ENCODE measurements at places on chromosomes 2 and 18.

- DNase-seq = no peak
Measured at GRCh38 chr2:171652416-171652785, 34.9 kb upstream of the DYNC1I2 start.

DNA sequence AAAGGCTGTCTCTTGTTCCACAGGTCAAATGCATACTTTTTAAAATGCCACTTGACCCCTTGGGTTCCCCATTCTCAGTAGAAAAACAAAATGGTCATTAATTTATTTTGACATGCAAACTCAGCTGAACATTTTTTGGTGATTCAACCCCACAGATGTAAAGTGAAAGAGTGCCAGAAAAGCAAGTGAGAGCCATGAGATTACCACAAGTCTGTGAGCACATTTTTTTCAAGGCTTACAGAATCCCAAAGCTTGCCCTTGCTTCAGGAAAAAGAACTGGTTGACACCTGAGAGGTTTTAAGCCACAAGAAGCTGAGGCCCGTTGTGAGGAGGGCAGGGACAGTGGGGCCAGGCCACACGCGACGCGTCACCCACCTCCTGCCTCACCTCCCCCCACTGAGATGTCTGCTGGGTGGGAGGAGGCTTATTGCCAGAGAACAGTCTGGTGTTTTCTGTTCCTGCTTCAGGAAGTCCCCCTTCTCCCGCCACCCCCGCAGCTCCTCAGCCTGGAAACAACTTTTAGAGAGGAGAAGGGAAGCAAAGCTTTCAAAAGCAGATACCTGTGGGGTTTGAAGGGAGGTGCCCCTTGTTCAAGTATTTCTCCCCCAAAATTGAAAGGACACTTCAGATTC, 70.4 kb upstream of the CYP1B1 start:
- no peak for DNase-seq

GRCh38 chr18:55997151-55997561, 409.2 kb upstream of the TCF4 start:
- no peak for DNase-seq

DNA sequence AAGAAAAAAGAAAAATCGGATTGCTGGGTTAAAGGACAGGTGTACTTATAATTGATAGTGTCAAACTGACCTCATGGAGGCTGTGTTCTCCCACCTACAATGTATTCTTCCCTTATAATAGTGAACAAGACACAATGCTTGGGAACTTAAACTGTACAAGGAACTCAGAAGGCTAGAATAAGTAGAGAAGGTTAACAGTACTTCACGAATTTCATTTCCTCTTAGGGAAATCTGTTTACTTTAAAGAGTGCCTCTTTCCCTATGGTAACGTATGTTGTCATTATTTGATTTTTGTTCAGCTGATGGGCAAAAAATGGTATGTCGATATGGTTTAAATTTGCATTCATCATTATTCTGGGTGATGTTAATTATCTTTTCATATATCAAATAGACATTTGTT, 9.2 kb upstream of the HK2 start:
- no peak for DNase-seq

DNA sequence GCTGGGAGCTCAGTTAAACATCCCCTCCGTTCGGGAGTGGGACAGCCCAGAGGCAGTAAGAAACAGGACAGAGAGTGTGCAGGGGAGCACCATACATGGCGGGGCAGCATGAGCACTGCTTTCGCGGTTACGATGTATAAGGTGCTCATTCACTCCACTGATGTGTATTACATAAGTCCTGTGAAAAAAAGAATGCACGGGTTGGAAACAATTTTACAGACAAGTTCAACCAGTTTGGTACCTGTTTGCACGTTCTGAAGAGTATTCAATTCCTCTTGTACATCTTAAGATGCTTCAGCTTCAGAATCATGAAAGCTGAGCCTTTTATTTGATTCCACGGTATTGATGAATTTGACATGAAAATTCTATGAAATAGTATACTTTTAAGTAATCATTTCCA, 97.8 kb upstream of the NETO1 start:
- no peak for DNase-seq

DNA sequence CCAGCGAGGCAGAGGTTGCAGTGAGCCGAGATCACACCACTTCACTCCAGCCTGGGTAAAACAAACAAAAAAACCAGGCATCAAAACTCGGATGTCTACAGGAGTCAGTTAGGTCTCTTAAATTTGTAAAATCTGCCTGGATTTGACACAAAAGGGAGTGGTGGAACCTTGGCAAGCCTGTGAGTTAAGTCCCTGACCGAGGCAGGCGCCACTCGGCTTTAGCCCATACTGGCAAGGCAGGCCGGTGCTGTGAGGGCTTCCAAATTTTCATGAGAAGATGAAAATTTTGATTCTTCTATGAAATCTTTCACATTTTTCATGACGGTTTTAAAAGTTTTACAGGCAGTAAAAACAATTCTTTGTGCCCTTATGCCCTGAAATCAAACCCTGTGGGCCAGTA, 165.8 kb downstream of the FMNL2 start:
- no peak for DNase-seq

DNA sequence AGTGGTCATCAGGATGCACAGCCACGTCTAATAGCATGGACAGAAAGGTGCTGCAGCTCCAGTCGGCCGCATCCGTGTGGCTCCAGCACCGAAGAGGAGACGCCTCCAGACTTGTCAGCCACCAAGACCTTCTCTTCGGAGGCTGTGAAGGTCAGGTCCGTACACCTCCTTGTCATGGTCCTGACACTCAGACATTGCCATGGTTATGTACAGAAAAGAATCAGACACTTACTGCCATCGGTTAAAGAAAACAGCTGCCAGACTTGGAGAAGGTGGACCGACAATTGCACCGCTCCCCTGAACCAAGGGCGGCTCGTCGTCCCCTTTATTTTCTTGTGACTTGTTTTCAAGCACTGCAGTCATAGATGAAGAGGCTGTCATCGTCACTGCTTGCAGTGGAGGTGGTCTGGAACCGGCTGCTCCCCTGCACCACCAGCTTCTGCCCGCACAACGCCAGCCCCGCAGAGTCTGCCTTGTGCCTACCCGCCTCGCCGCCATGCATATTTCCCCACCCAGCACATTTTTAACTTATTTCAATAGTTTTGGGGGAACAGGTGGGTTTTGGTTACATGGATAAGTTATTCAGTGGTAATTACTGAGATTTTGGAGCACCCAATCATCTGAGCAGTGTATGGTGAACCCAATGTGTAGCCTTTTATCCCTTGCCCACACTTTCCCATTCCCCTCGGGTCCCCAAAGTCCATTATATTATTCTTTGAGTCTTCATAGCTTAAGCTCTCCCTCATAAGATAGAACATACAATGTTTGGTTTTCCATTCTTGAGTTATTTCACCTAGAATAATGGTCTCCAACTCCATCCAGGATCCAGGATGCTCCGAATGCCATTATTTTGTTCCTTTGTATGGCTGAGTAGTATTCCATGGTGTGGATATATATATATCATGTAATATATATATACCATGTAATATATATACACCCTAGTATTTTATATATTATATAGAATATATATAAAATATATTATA, 18.1 kb downstream of the FBXO48 start:
- no peak for DNase-seq

DNA sequence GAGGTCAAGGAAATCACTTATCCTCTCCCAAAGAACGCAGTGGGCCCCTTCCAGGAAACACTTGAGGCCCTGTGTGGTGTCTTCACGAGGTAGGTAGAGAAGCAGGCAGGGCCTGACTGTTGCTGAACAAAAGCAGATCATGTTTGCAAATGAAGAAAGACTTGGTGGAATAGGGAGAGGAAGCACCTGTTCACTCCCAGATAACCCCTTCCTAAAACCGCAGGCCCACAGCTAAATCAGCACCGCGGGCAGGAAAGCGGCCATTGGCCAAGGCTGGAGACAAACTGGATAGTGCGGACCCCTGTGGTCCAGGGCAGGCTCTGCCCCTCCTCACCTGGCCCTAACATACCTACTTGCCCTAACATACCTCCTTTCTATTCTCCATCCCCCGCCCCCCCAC, 64.9 kb upstream of the KLHL29 start:
- no peak for DNase-seq

DNA sequence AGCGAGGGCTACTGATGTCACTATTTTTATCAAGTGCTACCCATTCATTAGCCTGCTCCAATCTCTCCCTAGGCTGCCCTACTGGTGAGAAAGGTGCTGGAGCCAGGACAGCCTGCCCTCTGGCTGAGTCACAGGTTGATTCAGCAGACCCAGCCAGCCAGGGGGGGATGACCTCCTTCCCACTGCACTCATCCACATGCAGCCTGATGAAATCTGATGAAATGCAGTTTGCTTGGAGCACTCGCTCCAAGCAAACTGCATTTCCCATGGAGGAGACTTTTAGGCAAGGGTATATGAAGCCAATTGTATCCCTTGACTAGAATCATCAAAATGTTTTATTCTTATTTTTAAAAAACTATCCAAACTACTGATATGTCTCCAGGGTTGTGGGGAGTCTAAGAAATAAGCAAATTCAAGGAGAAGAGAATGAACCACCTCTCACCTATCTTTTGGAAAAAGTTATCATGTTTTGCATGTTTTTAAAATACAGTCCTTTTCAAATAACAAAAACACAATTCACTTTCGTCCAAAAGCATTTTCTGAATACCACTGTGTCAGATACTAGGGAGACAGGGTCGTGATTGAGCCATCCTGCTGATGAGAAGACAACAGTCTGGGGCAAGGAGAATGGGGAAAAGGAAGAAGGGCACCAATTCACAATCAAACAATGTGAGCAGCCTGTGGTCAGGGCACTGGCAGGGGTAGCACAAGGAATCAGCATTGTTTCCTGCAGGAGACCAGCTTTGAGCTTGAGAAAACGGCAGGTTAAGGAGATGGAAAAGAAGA, 128.3 kb downstream of the AFF3 start:
- no peak for DNase-seq

DNA sequence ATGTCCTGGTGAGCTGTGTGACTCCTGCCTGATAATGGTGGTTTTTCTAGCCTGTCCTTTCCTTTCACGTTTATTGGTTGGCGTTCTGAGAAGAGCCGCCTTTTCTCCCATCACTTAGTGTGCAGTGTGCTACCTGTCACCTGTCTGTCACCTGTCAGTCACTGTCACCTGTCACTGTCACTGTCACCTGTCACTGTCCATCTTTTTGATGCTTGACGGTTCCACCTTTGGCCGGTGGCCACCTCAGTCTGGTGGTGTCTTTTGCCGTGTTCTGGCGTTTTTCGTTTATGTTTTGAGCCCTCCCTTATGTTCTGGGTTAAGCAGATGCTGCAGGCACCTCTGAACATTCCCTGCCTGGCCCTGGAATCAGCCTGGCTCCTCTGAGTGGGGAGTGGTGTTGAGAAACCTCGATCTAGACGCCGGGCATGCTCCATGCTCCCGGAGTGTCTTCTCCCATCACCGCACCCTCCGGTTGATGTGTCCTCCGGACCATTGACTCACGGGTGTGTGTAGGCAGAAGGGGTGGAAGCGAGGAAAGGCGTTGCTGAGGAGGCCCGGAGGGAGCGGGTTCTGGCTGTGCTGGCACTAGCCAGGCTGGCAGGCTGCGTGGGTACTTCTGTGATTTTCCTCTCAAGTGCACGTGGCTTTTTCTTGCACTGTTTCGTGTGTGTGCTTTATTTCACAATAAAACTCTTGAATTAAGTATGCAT, 20.7 kb downstream of the DTYMK start:
- no peak for DNase-seq

GRCh38 chr2:171347591-171348032, 86.2 kb downstream of the METTL8 start:
- no peak for DNase-seq

GRCh38 chr18:79786786-79787526, 10.8 kb upstream of the KCNG2 start:
- no peak for DNase-seq

DNA sequence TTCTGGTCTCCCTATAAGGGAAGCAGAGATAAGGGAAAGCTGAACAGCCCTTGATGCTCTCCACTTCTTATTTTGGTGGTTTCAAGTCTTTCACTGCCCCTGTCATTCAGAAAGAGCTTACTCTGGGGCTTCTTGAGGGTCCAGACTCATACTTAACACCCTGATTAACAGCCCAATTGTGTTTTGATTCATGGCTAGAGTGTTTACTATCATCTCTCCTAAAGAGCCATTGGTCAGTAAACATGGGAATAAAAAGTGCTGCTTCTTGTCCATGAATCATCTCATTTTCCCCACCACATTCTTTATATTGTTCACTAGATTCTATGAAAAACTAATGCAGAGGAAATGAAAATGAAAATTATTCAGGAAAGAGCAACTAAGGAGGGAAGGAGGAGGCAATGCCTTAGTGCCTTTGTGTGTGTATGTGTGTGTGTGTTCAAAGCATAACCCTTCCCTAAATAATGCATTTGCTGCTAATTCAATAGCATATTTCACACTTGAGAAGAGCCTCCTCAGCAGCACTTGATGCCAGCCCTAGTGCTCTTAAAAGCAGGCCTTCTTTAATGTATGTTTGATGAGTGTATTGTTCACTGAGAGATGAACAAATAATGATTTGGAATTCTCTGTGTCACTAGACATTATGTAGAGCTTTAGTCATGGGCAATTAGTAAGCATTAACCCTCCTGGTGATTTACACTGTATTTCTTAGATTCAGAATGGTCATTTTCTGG, 63.5 kb downstream of the DCC start:
- DNase-seq = no peak

DNA sequence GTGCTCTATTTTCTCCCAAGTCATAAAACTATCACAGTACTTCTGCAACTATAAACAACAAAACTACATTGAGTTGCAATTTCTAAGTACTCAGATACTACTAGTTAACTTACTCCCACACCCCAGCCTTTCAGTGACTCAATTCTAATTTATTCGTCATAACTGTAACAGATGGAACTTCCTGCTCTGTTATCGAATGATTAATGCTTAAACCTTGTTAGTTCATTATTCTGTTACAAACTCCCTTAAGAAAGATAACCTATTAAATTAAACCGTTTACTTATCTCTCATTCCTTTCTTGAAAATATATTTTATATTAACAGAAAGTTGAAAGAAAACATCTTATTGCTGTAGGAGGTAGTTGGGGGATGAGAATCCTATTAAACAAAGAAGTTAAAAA, 17.0 kb downstream of the TNFAIP6 start:
- DNase-seq = no peak

DNA sequence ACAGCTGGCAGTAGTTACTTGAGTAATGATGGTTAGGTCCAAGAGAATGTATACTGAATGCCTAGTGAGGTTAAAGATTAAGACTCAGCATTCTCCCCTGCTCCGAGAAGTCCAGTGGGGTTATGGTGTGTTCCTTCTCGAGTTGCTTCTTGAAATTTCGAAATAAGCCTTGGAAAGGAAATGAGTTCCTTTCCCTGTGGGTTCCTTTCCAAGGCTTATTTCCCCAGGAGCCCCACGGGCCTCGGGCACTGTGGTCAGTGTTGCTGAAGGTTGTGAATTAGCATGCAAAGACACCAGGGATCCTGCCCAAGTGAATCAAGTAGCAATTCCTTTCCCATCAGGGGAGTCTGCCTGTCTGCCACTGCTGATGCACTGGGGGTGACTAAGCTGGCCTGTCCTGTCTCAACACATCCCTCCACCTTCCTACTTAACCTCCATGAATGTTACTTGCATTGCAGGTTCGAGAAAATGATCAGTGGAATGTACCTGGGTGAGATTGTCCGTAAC, 53.6 kb downstream of the HK2 start:
- no peak for DNase-seq

GRCh38 chr2:50143822-50144575, 887.9 kb downstream of the NRXN1 start:
- no peak for DNase-seq

GRCh38 chr2:238868616-238869292, 20.9 kb downstream of the TWIST2 start:
- no peak for DNase-seq

All from naive thymus-derived CD8-positive, alpha-beta T cell (primary cell).